SK-N-DZ (cell line): ENCODE measurements at places on chromosomes 1 and 21.

GRCh38 chr1:36327421-36328087 lies 4.1 kb upstream of the EVA1B start:
- no peak for DNase-seq

DNA sequence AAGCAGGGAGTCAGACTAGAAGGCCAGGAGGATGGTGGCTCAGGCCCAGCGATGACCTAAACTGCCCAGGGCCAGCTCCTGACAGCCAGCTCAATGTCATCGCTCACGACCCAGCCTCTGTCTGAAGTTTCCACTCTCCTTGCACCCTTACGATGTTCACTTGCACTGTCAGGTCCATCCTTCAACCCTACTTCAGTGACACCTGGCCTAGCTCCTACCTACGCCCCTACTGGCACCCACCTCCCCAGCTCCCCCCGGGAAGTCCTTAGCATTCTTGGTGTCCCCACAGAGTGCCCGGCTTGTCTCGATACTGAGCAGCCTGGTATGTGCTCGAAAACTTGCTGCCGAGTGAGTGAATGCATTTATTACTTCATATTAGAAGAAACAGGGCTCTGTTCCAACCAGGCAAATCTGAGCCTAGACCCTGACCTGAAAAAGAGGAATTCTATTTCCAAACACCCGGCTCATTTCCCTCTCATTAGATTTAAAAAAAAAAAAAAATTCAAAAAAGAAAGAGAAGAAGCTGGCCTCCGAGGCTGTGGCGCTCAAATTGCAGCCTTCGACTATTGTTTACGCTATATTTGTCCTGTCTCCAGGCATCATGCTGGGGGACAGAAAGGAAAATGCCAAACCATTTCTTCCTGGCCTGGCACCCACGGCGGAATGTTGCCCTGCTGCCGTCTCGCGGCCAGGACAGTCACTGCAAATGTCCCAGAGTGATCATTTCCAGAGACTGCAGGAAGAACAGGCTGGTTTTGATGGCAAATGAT lies 29.8 kb upstream of the LRRC38 start:
- no peak for DNase-seq

DNA sequence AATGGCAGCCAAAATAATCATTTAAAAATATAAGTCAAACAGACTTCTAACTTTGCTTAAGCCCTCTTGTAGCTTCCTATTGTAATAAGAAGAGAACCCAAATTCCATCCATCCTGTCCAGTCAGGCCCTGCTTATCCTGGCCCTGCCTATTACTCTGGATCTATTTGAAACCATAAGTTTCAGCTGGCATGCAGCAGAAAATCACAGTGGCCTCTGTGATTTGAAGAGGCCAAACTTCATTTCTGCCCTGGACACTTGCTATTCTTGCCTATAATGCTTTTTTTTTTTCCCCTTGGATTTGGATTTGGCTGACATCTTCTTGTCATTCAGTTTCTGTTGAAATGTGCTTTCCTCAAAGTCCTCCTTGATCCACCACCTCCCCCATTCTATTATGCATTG lies 642.8 kb downstream of the USP25 start:
- DNase-seq = no peak

DNA sequence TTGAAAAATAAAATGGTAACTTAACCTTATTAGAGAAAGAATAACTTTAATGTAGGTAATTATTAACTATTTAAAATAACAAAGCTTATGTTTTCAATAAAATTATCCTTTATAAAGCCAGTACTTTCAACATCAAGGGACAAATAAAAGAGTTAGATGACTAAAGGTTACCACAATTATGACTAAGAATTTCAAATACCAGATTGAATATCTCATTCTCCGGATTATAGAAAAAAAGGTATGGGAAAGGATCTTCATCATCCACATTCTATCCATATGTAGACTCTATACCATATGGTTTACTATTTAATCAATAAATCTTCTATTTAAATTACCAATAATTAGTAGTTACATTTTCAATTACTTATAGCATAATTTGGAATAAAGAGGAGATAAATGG lies 62.8 kb downstream of the TOR3A start:
- DNase-seq = no peak

DNA sequence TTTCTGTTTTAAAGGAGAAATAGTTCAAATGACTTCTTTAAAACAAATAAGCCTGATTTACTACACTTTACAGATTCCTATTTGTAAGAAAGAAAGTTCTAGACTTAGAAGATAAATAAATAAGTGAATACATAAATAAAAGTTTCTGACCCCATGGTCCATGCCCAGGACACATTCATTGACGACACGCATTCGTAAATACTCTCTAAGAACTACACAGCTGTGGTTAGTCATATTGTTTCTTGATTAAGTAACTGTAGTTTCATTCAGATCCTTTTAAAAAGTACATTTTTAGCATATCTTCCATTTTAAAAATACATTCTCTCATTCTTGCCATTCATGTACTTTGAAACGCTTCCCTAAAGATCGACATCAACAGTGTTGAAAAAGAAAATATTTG lies 497.4 kb downstream of the SETD4 start:
- no peak for DNase-seq

GRCh38 chr1:156091610-156092009 lies 9.3 kb upstream of the MEX3A start:
- no peak for DNase-seq

DNA sequence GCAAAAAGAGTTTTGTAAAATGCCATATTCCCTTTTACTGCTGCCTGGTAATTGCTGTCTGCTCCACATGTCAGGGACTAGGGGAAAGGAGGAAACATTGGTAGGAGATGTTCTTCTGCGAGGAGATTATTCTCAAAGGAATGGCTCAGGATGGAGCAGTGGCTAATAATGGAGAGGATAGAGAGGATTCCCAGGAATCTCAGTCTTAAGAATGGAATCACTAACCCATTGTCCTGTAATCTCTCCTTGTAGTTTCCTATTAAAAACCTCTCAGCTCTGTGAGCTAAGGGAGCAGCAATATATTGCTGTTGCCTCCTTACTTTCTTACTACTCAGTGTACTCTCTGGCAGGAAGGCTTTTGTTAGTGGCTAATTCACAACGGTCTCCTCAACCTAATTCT lies 175.4 kb downstream of the HS2ST1 start:
- no peak for DNase-seq

GRCh38 chr1:9314111-9314510 lies 21.4 kb downstream of the SPSB1 start:
- no peak for DNase-seq

GRCh38 chr1:247266053-247266452 lies 10.2 kb downstream of the VN1R5 start:
- no peak for DNase-seq

- peak; percentile 93 for DNase-seq
These were observed at the start of gene STMN1 for GRCh38 chr1:25905680-25906643. Gene STMN1 (minus strand): TSS chr1:25906419. CDS start chr1:25904676, 1,743 bp downstream.

- peak; percentile 80 for DNase-seq
These were observed 6.1 kb upstream of the RNF223 start for GRCh38 chr1:1080122-1080757.

- no peak for DNase-seq
These were observed 22.7 kb downstream of the SKI start for GRCh38 chr1:2250721-2251281.

DNA sequence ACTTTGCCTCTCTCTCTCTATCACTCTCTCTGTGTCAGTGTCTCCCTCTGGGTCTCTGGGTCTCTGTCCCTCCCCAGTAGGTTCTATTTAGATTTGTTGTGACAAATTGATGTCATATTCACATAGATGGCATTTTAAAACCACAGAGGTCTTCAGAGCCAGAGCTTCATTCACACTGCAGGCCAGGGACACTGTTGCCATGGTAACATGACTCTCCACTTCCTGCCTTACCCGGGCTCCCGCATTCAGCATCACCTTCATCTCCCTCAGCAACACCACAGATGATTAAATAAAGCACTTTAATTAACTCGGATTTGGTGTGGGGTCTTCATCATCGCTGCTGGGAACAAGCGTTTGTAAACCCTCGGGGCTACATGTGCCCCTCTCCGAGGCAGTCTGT lies 132.6 kb downstream of the ETS2 start:
- peak; percentile 58 for DNase-seq

GRCh38 chr21:34606621-34607020 lies 8.3 kb downstream of the RCAN1 start:
- no peak for DNase-seq

- DNase-seq = no peak
These were observed 18.4 kb upstream of the GADD45A start for GRCh38 chr1:67666636-67667035.
